ENCODE measurements at places on chromosomes 13 and 19.

- DNase-seq = peak; percentile 52
These were observed 10.0 kb downstream of the CALM3 start for GRCh38 chr19:46610851-46611770.

- DNase-seq = peak; percentile 14
These were observed 109.8 kb downstream of the CACNA1A start for GRCh38 chr19:13396250-13397080.

DNA sequence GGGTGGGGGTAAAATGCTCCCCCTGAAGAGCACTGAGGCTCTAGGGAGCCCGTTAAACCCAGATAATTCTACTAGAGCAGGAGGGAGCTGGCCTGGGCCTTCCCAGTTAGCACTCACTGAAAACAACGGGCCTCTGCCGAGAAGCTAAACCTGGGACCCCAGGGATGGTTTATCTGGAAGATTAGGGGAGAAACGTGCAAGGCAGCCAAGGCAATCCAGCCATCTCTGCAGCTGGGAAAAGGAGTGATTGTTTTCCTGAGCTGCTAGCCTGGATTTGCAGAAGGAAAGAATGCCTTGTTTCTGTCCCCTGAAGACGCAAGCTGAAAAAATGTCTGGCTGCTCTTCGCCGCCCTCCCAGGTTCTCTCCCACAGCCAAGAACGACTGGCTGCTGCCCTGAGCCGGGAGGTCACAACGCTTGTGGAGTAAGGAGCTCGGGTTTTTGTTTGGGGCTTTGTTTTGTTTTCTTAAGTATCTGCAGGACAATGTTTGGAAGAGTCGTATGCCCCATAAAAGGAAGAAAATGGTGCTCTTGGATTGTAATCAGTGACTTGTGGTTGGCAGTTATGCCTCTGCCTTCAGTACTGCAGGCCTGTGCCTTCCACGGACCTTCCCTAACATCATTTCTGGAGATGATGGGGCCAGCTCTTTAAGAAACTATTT lies 31.5 kb downstream of the COL4A2 start:
- DNase-seq = no peak

DNA sequence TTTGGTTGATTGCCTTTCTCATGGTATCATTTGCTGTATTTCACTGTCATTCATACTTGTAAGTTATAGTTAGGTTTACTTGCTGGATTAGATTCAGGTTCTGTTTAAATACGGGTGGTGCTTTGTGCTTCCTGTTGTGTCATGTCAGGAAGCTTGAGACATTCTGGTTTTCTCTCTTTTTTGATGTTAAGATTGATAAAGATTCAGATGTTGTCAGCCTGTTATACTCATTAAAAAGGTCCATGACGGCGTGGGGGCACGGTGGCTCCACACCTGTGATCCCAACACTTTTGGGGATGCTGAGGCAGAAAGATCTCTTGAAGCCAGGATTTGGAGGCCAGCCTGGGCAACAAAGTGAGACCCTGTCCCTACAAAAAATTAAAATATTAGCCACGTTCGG lies 45.7 kb downstream of the NAA16 start:
- DNase-seq = peak; percentile 29

GRCh38 chr13:57123681-57124080 lies 17.0 kb upstream of the PRR20A start:
- no peak for DNase-seq

DNA sequence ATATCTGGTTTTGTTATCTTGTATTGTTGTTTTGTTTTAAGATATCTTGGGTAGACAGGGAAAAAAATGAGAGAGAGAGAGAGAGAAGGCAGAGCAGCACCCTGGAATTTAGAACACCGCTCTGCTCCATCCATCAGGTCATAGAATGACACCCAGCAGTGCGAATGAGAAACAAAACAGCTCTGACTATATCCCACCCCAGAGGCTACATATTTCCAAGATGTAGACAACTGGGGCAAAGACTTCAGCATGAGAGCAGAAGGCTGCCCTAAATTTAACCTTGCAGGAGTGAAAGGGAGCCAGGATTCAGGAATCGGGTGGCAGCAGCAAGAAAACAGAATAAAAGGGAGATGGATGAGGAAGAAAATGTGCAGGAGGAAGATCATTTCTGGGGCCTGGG lies 46.5 kb downstream of the TNFSF13B start:
- DNase-seq = no peak

- DNase-seq = no peak
These were observed 59.1 kb downstream of the SLC7A9 start for GRCh38 chr19:32810452-32810851.

DNA sequence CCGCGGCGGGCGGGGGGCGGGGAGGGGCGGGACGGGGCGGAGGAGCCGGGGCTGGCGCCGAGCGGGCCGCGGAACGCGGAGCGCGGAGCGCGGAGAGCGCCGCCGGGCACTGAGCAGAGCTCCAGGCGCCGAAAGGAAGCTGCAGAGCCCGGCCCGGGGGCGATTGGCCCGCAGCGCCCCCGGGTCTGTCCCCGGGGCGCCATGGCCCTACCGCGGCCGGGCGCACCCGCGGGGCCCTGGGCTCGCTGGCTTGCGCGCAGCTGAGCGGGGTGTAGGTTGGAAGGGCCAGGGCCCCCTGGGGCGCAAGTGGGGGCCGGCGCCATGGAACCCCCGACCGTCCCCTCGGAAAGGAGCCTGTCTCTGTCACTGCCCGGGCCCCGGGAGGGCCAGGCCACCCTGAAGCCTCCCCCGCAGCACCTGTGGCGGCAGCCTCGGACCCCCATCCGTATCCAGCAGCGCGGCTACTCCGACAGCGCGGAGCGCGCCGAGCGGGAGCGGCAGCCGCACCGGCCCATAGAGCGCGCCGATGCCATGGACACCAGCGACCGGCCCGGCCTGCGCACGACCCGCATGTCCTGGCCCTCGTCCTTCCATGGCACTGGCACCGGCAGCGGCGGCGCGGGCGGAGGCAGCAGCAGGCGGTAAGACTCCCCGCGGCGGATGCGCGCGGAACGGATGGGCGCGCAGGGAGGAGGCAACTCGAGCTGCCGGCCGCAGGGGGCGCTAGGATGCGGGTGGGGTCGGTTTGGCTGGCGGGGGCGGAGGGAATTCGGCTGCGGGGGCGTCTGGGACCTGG lies at the start of gene PDE4A:
Gene PDE4A, plus strand, starts transcription at position 95 of the 796 bp plus-strand sequence. Its CDS starts 227 bp downstream, at position 322.
- DNase-seq = peak; percentile 74

DNA sequence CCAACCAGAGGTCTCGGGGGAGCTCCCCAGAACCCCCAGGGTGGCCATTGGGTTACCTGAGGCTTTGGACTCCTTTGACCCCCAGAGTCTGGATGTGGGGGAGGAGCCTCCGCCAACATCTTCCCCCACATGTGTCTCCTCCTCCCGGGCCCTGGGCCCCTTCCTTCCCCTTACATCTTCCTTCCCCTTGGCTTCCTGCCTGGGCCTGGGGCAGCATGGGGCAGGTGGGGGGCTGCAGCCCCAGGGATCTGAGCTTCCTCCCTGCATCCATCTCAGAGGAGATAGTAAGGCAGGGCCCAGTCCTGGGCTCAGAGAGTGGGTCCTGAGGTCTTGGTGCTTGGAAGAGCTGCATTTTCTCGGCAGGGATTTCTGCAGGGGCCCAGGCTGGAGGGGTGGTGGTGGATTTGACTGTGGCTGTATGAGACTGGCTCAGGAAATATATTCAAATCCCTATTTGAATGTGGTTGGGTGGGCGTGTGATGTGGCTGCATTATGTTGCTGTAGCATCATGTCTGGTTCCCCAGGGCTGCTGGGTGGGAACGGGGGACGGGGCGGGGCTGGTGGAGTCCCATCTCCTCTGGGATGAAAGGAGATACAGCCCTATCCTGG lies 919 bp downstream of the VAV1 start:
- peak; percentile 79 for DNase-seq

- no peak for DNase-seq
These were observed 13.2 kb downstream of the PCDH8 start for GRCh38 chr13:52835071-52835839.

- no peak for DNase-seq
These were observed 128.8 kb downstream of the ATP11A start for GRCh38 chr13:112818698-112819045.

GRCh38 chr19:43624933-43625332 lies 5.5 kb upstream of the ZNF428 start:
- peak; percentile 92 for DNase-seq

DNA sequence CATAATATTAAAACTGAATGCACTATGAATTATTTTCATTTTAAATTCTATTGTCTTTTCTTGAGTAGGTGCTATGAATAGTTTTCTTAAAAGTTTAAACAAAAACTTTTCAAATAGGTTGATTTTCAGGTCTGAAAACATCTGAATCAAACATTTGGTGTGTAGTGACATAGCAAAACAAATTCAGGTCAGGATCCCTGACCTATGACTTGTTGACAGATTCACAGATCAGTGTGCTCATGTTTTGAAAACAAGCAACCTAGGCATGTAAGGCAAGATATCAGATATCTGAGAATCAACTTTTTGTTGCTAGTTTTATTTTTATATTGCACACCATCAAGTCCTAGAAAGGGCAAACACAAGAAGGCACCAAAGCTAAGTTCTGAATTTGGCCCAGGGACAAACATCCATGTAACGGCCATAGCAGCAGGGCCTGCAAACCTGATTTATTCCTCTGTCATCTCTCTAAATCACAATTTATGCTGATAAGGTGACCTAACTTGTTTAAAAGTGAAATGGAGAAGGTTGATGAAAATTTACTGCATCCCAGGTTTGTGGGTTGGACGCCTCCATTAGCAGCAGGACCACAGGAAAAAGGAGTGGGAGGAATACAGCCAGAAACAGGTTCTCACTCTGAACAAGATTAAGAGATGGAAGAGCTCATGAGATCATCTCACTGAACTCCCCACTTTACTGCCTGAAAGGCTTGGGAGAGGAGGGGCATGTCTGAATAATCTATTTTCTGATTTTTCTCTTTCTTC lies 337.7 kb downstream of the KCNRG start:
- no peak for DNase-seq

GRCh38 chr19:34403784-34404108 lies 453 bp upstream of the PDCD2L start:
- no peak for DNase-seq

DNA sequence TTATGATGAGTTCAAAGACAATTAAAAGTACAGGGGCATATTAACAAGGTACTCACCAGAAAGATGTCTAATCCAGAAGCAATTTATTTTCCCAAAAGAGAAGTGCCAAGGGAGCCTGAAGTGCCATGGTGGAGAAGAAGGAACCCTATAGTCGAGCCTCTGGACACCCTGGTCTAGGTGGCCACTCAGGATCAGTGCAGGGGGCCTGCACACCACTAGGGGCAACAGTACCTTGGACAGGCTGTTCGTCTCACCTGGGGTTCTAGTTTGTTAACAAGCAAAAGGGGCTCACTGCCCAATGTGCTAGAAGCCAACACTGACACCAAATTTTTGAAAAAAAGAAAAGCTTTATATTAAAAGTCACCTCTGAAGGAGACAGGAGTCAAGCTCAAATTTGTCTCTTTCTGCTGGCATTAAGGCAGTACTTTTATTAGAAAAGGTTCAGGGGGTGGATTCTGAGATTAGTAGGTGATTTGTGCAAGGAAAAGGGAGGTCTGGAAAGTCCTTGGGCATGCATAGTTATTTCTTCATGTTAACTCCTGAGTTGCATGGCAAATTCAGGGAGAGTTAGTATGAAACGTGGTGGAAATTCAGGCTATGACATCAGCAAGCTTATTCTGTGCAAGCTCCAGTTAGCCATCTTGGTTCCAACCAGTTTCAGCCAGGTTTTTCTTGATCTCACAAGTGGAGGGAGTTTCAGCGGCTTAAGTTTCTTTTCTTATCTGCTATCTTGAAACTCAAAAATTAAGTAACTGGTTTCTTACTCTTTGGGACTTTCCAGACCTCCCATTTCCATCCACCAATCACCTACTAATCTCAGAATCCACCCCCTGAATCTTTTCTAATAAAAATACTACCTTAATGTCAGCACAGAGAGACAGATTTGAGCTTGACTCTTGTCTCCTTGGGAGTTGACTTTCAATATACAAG lies 884 bp upstream of the CBY2 start:
- peak; percentile 18 for DNase-seq

GRCh38 chr19:52648336-52649016 lies 10.3 kb upstream of the ZNF83 start:
- no peak for DNase-seq

- DNase-seq = no peak
These were observed 173.5 kb downstream of the TSHZ3 start for GRCh38 chr19:31175564-31176348.

DNA sequence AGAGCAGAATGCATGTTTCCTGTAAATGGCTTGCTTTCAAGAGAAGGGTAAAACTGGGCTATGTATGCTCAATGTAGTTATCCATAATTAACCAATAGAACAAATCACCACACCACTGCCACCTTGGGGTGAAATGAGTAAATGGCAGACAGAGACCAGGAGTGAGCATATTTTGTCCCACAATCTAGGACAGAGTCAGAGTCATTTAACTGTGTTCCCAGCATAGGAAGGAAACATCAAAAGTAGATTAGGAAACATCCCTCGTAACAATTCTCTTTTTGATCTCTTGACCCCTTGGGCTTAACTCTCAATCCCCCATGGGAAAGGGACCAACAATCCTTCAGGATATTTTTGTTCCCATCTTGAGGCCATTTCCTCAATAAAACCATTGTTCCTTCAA lies 224.8 kb downstream of the NHLRC3 start:
- peak; percentile 65 for DNase-seq

GRCh38 chr19:30718707-30719106 lies 346.5 kb downstream of the ZNF536 start:
- DNase-seq = no peak

- peak; percentile 80 for DNase-seq
These were observed at the start of gene RINL for GRCh38 chr19:38877781-38878574. RINL (minus strand) TSS chr19:38878275; CDS start chr19:38876742, 1,533 bp downstream.

DNA sequence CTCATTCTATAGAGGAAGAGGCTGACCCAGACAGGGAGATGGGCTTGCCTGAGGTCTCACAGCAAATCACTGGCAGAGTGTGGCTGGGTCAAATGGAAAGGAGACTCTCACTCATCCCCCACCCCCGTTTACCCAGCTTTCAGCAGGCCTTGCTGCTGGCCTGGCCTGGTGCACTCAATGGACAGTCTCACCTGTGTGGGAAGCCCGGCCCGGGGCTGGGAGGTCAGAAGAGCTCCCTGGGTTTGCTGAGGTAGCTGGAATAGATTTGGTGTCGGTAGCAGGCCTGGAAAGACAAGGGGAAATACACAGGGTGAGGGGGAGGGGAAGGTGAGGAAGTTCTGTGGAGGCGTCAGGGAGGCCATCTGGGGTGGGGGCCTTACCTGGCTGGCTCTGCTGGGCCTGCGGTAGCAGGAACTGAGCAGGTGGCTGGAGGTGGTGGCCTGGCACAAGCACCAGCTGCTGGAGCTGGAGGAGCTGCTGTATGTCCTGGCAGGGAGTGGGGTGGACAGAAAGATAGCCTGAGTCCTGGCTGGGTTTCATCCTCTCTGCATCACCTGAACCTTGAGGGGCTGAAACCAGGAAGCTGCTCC lies 23.5 kb downstream of the ZNF574 start:
- no peak for DNase-seq

DNA sequence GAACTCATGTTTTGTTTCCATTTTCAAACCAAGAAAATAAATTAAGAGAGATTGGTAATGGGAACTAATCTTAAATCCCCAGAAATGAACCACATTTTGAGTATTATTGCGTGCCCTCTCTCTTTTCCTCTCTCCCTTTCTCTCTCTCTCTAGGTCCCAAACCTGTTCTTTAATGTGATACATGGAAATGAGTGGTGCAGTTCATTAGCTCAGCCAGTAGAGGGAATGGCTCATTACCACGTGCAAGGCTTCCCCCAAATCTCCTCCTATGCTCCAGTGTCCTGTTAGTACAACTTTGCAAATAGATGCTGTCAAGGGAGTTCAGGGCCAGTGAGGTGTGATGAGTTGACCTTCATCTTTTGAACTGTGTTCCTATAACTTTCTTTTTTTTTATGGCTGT lies 178.4 kb downstream of the FGF9 start:
- DNase-seq = peak; percentile 11

All from stimulated activated CD4-positive, alpha-beta T cell treated with anti-CD3 and anti-CD28 coated beads, Interleukin-15, amount 100 ng/mL, for 24 hours (primary cell).